ENCODE measurements at places on chromosomes 3 and 15.
A peak's percentile ranks its signal among the peaks of the same experiment; 100 is the strongest.

DNA sequence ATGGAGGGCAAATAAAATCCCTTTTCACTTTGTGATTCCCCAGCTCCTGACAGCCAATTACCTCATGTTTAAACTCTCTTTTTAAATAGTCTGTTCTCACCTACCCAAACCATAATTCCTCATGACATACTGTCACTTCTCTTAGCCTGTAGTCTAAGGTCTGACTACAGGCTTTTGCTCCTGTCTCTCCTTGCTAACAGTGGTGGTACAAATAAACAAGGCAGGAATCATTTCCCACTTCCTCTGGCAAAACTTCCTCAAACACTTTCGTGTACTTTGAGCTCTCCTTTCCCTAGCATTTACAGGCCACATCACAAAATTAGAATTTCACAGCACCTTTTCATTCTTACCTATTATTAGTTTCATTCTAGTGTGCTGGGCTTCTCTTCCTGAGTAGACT is 51.8 kb downstream of the ATP8B4 start:
- no peak for DNase-seq

GRCh38 chr3:52249683-52250082 is 4.1 kb downstream of the PPM1M start:
- no peak for DNase-seq

DNA sequence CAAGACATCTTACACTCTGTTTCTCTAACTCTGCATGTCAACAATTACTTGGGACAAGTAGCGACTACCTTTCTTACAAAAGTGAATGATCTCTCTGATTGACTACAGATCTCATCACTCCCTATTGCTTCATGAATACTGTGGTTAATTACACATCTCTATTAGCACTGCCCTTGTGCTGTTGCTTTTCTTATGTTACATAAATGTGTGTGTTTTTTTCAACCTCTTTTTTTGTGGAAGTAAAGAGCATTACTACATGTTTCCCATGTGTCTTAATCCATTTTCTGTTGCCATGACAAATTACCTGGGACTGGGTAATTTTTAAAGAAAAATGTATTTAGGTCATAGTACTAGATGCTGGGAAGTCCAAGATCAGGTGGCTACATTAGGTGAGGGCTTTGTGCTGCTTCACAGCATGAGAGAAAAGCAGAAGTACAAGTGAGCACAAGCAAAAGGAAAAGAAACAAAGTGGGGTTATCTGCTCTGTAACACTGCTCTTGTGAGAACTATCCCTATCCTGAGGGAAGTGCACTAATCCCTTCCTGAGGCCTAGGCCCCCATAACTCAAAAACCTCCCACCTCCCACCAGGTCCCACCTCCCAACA is 298.2 kb upstream of the SATB1 start:
- no peak for DNase-seq

DNA sequence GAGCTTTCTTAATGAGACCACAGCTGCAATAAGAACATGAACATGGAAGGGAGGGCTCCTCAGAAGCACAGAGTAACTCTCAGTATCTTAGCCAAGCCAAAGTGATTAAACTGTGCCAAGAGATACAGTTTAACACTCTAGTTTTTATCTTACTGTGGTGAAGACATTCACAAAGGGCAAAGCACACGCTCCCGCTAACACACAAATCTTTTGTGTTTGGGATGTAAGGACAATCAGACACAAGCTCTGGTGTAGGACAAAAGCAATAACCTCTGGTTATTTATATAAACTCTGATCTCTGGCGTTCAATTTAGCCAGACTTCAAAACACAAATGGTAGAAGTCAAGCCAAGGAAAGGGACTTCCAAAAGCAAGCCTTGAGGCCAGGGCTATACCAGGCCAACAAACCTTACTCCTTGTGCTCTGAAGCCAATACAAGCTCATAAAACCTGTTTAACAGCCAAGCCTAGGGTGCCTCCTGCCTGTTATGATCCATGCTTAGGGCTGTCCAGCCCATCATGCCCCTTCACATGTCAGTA is 27.8 kb downstream of the DPH3 start:
- DNase-seq: no peak

- no peak for DNase-seq
Observed at GRCh38 chr15:31373096-31373865, 46.6 kb downstream of the KLF13 start.

GRCh38 chr3:52030714-52031310 is 25.6 kb downstream of the DUSP7 start:
- no peak for DNase-seq

GRCh38 chr3:136644212-136644611 is 108.0 kb downstream of the STAG1 start:
- DNase-seq: no peak

GRCh38 chr3:29761517-29761916 is 480.6 kb downstream of the RBMS3 start:
- no peak for DNase-seq

DNA sequence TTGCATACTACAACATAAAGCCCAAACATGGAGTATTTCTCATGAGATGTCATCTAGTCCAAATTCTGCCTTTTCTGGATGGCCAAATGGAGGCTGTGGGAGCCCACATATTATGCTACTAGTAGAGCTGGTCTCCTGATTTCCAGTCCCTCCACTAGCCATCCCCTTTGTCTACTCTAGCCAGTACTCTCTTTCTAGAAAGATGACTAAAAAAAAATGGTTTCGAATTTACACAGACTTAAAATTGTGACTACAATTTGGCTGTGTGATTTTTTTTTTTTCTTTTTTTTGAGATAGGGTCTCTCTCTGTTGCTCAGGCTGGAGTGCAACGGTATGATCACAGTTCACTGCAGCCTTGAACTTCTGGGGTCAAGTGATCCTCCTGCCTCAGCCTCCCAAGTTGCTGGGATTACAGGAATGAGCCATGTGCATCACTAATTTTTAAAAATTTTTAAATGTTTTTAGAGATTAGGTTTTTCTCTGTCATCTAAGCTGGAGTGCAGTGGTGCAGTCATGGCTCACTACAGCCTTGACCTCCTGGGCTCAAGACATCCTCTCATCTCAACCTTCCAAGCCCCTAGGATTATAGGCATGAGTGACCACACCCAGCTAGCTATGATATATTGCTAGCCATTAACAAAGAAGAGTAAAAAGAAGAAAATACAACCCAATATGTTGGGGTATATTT is 273.9 kb downstream of the ADAMTSL3 start:
- DNase-seq: no peak

GRCh38 chr3:66450390-66451022 is 50.3 kb downstream of the LRIG1 start:
- DNase-seq: no peak

DNA sequence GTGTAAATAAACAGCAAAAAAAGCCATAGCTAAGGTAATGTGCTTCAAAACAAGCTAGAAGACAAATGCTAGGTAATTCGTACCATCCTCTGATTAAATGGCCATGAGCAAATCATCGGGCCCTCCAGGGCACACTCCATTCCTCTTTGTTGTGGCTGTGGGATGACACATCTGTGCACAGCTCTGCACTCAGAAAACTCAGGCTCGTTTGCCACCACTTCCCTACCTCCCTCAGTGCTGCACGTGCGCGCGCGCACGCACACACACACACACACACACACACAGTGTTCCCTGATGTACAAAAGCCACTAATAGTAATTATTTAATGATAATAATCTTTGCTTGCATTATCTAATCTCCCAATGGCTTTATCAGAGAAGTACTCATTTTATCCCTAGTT is 336.6 kb downstream of the FEZF2 start:
- no peak for DNase-seq

- no peak for DNase-seq
Observed at GRCh38 chr3:156632601-156633000, 41.8 kb upstream of the TIPARP start.

GRCh38 chr3:49469037-49469935 is 781 bp upstream of the DAG1 start:
- DNase-seq: no peak

DNA sequence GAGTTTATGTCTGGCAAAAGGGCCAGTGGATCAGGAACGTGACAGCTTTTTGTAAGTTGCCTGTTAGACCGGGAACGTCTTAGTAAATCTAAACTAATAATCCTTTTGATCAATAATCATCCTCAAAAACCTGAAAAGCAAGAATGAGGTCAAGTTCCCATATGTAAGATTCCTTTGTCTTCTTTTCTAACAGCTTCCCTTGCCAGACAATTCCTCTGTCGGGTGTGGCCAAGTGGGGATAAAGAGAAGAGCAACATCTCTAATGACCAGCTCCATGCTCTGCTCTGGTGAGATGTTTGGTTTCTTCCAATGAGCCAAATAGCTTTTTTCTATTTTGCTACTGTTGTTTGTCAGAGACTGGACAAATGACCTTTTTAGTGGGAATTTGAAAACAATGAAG is 19.8 kb downstream of the FANCD2OS start:
- DNase-seq: no peak

GRCh38 chr15:79140846-79141570 is 50.4 kb upstream of the RASGRF1 start:
- no peak for DNase-seq

- no peak for DNase-seq
Observed at GRCh38 chr3:154060238-154061000, 60.8 kb upstream of the ARHGEF26 start.

GRCh38 chr15:92421976-92422375 is 28.3 kb downstream of the ST8SIA2 start:
- no peak for DNase-seq

DNA sequence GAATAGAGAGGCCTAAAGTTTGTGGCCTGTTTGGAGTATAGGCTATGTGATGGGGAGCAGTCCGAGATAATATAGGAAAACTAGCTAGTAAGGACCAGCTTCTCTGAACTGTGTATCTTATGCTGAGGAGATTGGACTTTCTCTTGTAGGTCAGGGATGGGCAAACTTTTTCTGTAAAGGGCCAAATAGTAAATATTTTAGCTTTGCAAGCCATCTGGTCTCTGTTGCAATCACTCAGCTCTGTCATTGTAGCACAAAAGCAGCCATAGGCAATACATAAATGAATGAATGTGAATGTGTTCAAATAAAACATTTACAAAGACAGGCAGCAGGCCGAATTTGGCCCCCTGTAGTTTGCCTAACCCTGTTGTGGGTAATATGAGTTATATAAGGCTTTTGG is 24.5 kb downstream of the TMOD3 start:
- DNase-seq: no peak

DNA sequence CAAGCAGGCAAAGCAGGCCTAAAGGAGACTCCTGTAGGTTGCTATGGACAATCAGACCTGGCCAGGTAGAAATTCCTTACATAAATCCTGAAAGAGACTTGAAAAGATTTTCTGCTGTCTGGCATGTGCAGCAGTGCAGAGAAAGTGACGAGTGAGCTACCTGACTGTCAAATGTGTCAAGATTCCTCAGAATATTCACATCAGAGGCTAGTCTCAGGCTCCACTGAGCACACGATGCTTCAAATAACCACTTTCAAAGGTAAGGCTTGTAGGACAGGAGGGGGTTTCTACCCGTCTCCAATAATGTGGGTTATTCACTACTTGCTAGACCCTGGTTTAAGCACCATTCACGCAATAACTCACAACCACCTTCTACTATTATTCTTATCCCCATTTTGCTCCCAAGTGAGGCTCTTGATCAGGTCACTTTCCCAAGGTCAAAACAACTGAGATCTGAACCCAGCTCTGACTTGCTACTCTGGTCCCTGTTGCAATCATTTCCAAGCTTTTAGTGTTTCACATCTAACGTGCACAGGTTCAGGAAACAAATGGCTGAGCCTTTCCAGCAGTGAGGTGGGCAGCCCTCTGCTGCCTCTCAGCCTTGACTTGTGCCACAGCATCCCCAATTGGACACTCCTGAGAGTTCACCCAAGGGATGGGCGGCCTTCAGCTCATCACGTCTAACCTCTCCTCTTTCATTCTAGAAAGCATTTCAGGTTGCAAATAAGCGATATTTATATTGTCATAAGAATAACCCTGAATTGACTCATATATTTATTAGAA is 329.9 kb upstream of the WNT5A start:
- no peak for DNase-seq

DNA sequence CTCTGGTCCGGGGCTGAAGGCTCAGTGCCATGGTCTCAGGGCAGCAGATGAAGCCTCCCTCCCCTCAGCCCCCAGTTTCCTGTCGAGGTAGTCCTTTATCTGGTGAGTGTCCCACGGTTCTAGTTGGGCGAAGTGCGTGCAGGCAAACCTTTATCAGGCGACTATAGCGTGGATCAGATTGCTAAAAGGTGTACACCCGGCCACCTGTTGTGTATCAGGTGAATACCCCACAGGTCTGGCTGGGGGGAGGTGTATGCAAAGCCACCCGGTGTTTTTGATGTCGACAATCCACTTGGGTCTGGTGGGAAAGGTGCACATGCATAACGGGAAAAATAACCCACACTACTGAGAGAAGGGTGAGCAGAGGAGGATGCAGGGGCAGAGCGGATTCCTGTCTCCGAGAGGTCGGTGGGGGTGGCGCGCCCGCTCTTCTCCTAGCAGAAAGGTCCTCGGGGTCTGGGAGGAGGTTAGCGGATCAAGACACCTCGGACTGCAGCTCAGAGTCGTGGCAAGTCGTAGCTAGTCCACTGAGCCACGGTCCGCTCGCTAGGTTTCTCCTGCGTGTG is 507 bp downstream of the SLC12A6 start:
- peak; percentile 42 for DNase-seq

- no peak for DNase-seq
Observed at GRCh38 chr15:29968099-29968894, 114.5 kb upstream of the GOLGA8J start.

- no peak for DNase-seq
Observed at GRCh38 chr15:52765785-52766184, 24.4 kb downstream of the ONECUT1 start.

DNA sequence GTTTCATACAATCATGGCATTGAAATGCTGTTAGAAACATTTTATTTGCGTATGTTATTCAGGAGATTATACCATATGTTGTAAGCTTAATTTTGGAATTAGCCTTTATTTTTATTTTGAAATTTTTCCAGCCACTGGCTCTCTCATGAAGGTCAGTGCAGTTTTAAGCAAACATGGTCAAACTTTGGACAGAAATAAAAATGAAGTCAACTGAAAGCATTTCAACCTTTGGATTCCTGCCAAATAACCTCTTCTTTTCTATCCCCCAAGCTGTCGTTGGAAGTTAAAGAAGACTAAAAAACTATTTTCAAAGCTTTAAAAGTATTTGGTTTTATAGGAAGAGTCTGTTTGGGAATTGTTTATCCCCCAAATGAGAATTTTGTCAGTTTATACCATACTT is 846.6 kb downstream of the MCTP2 start:
- no peak for DNase-seq

GRCh38 chr15:96125721-96126415 is 204.6 kb upstream of the NR2F2 start:
- DNase-seq: no peak
